Fibroblast of lung (primary cell): ENCODE measurements at places on chromosomes 11 and 22.

DNA sequence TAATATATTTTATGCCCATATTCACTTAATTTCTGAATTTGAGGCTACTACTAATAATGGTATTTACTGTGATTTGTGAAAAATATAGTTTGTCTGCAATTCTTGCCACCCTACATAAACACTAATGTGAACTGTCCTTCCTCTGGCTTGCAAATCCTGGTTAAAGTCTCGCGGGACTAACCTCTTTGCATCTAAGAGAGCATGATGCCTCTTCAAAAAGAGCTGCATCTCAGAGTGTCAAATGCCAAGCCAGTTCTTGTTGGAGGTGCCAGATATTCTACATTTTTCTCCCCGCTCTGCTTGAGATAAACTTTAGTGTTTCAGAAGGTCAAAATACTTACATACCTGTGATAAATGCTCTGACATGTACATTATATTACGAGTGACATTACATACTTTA is 2.1 kb downstream of the ARHGAP42 start:
- no peak for DNase-seq

GRCh38 chr11:42462558-42463310 is 849.1 kb upstream of the API5 start:
- no peak for DNase-seq

GRCh38 chr11:60756307-60757032 is at the start of gene MS4A15:
TSS of gene MS4A15 (plus strand) at chr11:60756867. CDS start at chr11:60763734, 6,867 bp downstream.
- DNase-seq: peak; percentile 8

DNA sequence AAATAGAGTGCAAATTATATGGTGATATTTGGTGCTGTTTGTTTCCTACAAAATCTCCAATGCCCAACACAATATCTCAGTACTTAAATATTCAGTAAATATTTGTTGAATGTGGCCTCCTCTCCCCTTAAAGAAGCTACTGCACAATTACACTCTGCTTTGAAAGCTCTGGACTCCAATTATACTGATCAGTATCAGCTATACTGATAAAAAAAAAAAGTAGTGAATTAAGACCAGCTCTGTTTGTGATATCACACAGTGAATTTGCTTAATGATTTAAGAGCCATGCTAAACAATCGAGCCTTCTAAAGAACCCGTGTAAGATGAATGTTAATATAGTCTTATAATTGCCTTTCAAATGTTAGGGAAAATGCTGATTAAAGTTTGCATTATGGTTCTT is 543.2 kb upstream of the API5 start:
- no peak for DNase-seq

- DNase-seq: peak; percentile 66
Measured at GRCh38 chr22:46077669-46078099, 72.6 kb upstream of the PPARA start.

DNA sequence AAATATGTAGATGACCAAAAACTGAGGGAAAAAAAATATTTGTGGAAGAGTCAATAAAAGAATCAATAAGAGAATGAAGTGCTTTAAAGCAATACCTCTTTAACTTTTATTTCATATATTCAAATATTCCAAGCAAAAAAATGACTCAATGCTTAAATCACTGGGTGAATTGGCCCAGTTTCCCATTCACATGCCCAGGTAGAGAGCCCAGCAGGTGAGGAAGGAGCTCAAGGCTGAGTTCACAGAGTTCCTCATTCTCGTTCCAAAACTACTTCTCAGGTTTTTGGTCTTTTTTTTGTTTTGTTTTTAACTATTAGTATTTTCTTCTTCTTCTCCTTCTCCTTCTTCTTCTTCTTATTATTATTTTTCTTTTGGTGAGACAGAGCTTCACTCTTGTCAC is 30.2 kb downstream of the SLC1A2 start:
- DNase-seq: no peak

GRCh38 chr11:78325274-78325781 is 92.3 kb downstream of the GAB2 start:
- no peak for DNase-seq

- DNase-seq: no peak
Measured at GRCh38 chr11:88508418-88508758, 170.9 kb upstream of the CTSC start.

DNA sequence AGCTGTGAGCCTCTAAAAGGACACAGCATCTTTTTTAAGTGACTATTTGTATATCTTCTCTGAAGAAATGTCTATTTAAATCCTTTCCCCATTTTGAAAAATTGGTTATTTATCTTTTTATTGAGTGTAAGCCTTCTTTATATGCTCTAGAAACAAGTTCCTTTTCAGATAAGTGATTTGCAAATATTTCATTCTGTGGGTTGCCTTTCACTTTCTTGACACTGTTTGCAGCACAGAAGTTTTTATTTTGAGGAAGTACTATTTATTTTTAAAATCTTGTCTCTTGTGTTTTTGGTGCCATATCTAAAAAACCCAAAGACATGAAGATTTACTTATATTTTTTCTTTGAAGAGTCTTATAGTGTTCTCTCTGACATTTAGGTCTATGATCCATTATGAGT is 40.1 kb upstream of the LYVE1 start:
- DNase-seq: no peak

DNA sequence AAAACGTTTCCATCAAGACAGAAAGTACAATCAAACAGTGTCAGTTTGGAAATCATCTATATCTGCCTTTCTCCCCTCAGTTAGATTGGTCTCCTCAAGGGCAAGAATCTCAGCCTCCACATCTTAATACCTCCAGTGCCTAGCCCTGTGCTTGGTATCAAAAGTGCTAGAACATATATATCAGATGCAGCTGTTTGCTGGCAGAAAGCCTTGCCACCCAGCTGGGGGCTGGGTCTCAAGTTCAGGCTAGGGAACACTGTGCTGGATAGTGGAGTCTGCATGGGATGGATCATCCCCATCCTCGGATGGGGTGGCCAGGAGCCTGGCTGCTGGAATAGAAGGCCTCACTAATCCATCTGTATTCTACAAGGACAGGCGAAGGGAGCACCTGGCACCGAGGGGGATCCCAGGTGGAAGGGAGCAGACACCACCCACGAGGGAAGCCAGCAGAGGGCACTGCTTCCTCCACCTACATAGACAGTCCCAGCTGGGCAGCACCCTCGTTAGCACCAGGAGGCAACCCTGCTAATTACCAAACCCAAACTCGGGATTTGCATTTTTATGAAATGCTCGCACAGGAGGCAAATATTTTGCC is 602.2 kb downstream of the BUD13 start:
- DNase-seq: no peak

- no peak for DNase-seq
Measured at GRCh38 chr11:61775606-61776554, 16.5 kb downstream of the TMEM258 start.

DNA sequence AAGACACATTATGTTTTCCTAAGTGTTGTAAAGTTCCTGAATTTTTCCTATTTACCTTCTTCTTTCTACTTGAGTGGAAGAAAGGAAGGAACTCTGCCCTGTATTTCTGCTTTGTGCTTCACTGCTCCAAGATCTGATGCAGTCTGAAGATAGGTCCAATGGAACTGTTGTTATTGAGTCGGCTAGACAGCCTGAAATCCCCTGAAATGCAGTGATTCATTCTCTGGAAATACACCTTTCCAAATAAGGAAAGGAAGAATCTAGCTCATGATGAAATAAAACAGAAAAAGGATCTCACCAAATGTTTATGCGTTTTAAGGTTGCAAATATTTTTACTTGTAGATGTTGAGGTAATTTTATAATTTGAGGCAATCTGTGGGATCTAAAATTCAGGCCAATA is 322.8 kb downstream of the GUCY1A2 start:
- DNase-seq: peak; percentile 88

GRCh38 chr11:65695459-65696241 is 16.4 kb upstream of the KAT5 start:
- DNase-seq: no peak

GRCh38 chr11:129960216-129961214 is 42.1 kb downstream of the PRDM10 start:
- peak; percentile 95 for DNase-seq

DNA sequence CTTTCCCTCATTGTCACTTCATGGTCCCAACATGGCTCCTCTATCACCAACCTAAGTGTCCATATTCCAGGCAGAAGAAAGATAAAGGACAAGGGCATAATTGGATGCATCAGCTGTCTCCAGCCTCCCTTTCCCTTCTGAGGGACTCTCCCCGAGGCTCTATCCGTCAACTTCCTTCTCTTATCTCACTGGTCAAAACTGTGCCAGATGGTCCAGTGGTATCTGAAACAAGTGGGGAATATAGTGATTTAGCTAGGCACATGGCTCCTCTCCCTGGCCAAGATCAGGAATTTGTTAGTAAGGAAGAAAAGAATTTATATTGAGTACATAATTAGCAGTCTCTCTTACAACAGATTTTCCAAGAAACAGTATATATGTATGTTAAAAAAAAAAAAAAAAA is 12.6 kb upstream of the SPON1 start:
- DNase-seq: no peak

DNA sequence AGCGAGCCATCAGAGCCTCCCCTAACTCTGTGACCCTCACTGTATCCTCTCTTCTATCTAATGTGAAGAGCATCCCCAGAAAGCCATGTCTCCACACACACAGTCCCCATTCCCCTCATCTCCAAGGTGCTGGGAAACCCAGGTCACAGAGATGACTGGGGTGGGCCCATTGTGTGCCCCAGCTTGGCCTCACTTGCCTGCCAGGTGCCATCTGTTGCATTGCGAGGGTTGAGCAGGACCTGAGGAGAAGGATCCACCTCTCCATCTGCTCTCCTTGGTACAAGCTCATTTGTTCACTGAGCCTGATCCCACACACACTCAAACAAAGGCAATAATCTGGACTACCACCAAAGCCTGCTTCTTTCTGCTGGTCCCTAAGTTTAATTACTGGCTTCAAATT is 118.8 kb downstream of the SPATA19 start:
- DNase-seq: no peak

- DNase-seq: no peak
Measured at GRCh38 chr11:130876931-130877915, 39.1 kb downstream of the SNX19 start.
